ENCODE measurements at places on chromosomes 12 and 14.

- no peak for DNase-seq
Observed at GRCh38 chr12:14072987-14073386, 91.6 kb upstream of the GRIN2B start.

DNA sequence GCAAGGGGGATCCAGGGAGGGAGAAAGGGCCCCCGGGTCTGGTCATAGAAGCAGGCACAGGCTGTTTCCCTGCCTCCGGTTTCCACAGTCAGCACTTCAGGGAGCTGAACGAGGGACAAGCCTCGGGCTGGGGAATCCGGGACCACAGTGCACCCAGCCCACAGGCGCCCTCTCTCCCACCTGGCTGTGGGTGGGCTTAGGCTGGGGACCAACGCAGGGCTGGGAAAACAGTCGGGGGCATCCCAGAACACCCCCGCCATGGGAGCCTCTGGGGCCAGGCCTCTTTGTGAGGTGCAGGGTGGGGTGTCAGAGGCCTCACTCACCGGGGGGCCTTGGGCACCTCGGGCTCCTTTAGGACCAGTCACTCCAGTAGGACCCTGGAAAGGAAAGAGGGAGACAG, 16.3 kb downstream of the TMEM106C start:
- no peak for DNase-seq

DNA sequence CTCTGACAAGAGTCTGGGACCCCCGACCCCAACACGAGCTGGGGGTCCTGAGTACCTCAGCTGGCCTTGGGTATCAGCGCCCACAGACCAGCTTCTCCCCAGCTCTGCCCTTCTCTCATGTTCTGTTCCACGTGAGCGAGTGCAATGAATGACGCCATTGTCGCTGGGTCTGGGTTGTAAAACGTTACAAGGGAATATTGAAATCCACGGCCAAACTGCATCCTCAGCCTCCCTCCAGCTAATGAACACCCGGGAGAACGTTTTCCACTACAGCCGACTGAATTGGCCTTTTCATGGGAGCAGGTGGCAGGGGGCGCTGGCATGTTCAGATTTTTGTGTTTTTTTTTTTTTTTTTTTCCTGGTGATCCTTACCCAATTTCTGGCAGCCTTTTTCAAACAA, 34.7 kb downstream of the TBX5 start:
- DNase-seq, result no peak

- no peak for DNase-seq
Observed at GRCh38 chr12:80198782-80199337, 99.5 kb downstream of the OTOGL start.

DNA sequence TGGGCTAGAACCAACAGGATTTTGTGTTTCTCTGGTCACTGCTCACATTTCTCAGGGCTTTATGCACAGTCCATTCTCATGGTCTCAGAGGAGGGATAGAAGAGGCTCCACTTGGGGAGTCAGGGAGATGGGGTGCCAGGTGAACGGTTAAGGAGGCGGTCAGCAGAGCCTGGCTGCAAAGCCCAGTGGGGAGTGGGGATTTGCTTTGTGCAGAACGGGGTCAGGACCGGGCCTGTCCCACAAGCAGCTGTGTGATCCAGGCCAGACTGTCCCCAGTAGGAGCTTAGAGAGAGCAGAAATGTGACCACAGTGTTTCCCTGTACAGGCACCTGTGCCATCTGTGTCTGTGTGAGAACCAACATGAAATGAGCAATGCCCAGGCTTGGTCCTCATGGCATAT, 4.1 kb downstream of the CMTM5 start:
- DNase-seq, result no peak

DNA sequence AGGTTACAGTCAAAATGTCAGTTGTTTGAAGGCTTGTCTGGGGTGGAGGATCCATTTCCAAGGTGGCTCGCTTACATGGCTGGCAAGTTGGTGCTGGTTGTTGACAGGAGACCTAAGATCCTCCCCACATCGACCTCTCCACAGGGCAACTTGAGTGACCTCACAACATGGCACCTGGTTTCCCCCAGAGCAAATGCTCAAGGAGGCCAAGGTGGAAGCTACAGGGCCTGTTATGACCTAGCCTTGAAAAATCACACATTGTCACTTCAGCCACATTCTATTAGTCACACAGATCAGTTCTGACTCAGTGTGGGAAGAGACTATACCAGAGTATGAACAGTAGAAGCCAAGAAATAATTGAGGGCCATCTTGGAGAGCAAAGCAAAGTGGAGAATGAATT, 11.3 kb upstream of the GNG2 start:
- peak; percentile 39 for DNase-seq

GRCh38 chr14:92647797-92648279, 100.6 kb downstream of the LGMN start:
- DNase-seq, result peak; percentile 86

- DNase-seq, result no peak
Observed at GRCh38 chr14:64937171-64937820, 5.2 kb downstream of the GPX2 start.

- DNase-seq, result no peak
Observed at GRCh38 chr12:39931857-39932256, 174.0 kb downstream of the SLC2A13 start.

DNA sequence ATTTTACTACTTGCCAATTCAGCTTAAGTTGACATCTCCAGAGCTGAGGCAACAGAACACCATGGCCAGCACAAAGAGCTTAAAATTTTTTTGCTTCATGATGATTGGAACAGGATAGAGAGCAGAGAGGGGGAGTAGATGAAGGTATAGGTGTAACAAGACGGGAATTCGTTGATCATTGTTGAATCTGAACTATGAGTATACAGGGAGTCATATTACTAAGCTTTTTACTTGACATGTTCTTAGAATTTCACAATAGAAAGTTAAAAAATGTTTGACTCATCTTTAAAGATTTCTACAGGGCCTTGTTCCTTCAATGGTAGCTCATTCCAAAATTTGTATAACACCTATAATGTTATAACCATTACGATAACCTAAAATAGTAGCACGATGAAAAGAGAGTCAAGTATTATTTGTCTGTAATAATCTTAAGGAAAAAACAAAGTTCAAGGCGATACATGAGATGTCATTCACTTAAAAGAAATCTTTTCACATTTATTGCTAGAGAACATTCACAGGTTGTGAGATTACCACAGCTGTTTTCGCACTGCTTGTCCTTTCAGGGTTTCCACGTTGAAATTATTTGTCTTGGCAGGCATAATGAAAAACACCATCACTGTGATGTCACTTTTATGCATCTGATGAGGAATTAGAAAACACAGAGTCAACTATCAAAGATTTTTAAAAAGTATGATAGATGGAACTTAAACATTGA, 33.9 kb downstream of the SPX start:
- DNase-seq, result peak; percentile 11

- peak; percentile 57 for DNase-seq
Observed at GRCh38 chr12:48765753-48766162, 23.1 kb downstream of the ADCY6 start.

DNA sequence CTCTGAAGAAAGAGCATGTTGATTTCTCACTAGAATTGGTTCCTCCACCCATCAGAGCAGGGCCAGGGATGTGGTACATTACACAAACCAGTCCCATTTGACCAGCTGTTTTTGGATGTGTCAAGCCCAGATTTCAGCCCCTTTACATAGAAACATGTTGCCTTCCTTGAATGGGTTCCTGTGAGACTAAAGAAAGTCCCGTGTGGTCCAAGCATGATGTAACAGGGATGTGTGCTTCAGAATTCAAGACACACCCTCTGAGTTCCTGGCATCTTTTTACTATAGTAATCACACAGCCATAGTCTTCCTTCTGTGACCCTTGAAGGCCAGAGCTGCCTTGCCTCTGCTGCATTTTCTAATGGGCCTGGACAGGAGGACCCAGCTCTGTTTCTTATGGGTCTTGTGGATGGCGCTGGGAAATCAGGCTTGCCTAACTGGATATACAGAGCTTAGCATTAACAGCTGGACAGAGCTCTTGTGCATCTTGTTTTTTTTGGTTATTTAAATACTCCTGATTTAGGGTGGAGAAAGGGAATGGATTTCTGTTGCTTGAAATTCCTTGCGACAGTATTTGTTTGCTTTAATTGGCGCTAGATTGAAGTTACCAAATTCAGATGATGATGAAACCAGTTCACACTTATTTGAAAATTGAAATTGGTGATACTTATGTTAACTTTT, 341.0 kb downstream of the ZFP36L1 start:
- DNase-seq, result no peak

DNA sequence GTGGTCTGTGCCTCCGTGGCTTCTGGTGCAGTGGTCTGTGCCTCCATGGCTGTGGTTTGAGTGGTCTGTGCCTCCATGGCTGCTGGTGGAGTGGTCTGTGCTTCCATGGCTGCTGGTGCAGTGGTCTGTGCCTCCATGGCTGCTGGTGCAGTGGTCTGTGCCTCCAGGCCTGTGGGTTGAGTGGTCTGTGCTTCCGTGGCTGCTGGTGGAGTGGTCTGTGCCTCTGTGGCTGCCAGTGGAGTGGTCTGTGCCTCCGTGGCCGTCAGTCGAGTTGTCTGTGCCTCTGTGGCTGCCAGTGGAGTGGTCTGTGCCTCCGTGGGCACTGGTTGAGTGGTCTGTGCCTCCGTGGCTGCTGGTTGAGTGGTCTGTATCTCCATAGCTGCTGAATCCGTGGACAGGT, 10.1 kb downstream of the SELPLG start:
- DNase-seq, result no peak

DNA sequence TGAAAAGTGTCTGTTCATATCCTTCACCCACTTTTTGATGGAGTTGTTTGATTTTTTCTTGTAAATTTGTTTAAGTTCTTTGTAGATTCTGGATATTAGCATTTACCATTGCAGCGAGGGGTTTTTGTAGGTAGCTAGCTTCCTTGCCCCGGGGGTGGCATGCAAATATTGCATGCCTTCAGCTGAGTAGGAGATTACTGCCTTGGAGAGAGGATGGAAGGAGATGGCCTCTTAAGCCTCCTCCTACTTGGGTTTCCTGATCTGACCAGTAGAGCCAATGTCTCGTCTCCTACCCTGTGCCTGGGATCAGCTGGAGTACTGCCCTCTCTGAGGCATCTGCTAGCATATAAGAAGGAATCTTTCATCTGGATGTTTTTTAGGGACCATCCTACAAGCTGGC, 134.4 kb upstream of the CCND2 start:
- DNase-seq, result no peak

GRCh38 chr14:51527073-51527472, 124.6 kb upstream of the FRMD6 start:
- peak; percentile 74 for DNase-seq

DNA sequence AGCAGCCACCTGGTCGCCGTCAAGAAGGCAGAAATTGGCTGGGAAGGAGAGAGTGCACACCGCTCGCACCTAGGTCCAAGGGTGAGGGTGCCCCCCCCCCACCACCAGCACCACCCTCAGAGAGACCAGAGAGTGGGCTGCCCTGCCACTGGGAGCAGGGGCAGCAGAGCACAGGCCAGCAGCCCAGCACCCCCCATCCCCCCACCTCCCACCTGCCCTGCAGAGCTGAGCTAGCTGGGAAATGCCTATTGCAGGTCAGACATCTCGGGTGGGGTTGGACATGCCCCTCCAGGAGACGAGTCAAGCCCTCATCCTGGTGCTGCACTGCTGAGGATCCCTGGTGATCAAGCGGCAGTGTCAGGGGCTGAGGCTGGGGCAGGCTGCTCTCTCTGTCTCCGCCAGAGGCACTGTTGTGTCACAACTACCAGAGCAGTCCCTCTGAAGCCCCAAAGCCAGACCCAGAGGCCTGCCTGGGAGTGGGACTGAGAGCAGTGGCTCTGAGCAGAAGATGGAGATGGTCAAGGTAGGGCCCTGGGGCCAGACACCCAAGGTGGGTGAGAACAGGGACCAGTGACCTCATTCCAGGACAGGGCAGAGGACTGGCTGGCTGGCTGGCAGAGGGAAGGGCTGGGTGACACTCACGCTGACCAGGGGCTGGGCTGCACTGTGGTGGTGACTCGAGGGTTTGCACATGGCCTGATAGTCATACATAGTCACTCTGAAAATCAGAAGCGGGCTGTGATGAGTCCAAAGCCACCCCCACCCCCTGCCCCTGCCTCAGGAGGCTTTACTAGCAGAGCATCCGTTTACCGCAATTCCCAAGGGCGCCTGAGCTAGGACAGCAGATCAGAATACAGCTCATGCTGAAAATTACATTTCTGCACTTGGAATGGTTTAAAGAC, 19.7 kb upstream of the LRTM2 start:
- peak; percentile 44 for DNase-seq

DNA sequence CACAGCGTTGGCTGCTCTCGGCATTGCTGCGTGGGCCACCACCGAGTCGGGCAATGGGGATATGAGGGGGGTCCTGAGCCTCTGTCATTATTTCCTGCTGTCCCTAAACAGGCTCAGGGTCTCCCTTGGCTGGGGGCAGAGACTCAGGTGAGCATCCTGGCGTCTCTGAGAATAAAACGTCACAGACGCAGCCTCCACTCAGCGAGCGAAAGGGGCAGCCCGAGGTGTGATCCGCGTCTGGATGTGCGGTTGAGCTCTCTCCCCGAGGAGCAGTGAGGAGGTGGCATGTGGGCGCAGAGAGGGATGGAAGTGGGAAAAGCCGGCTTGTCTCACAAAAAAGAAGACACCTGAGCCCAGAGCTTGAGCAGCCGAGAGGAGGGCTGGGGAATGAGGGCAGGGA, 62.6 kb downstream of the GALNT9 start:
- no peak for DNase-seq

DNA sequence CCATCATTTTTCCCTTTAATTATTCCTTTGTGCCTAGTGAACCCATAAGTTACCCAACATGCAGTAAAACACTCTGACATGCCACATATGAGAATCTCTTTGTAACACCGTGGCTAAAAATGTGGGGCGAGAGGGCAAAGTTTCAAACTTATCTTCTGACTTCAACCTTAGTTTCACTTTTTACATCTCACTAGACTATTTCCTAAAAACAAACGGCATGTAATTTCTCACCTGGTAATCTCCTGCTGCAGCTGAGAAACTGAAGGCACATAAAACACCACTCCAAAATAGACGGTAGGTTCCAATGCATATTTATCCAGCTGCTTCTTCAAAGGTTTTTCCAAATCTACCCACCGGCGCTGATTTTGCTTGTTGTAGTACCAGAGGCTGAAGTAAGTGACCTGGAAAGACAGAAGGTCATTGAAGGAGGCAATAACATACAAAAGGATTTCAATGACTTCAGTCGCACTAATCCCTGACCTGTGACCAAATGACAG, 37.9 kb downstream of the PTPN21 start:
- no peak for DNase-seq

DNA sequence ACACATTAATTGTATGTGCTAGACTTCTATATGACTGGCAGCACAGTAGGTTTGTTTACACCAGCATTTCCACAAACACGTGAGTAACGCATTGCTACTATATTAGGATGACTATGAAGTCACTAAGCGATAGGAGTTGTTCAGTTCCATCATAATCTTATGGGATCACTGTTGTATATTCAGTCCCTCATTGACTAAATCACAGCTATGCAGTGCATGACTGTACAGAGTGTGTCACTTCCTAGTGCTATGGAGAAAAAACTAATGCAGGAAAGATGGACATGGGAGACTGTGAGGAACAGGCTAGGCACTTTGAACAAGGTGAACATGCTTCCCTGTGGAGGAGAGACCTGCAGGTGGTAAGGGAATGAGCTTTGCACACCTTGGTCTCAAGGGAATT, 259.8 kb downstream of the NUAK1 start:
- peak; percentile 15 for DNase-seq

- peak; percentile 74 for DNase-seq
Observed at GRCh38 chr12:67428431-67428830, 159.3 kb downstream of the CAND1 start.

GRCh38 chr14:66601932-66602578, 94.1 kb downstream of the GPHN start:
- DNase-seq, result no peak

GRCh38 chr14:104881369-104881979, 16.4 kb downstream of the CEP170B start:
- no peak for DNase-seq

Measured in EH (cell line).